ENCODE measurements at places on chromosomes 16 and 17.

- DNase-seq, result no peak
These were observed 54.4 kb upstream of the GNG13 start for GRCh38 chr16:854808-855410.

DNA sequence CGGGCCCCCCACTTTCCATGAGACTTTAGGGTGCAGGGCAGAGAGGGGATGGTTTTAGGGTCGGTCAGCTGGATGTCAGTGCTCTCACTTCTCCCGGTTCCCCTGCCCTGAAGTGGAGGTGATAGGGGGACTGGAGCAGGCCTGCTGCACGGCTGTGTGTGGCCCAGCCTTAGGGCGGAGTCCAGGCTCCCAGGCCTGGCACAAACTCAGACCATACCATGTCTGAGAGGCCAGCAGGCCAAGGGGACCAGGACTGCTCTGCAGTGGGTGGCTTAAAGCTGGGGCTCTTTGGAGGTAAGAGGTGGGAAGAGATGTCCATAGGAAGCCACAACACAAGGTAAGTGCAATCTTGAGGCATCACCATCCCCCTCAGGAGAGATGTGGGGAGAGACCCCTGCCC, 8.3 kb downstream of the TFAP4 start:
- DNase-seq, result no peak

GRCh38 chr17:72175263-72175662, 54.4 kb downstream of the SOX9 start:
- DNase-seq, result no peak

GRCh38 chr16:60302676-60303075, 1568.6 kb upstream of the GOT2 start:
- no peak for DNase-seq

All from GM12864 (cell line).